ENCODE measurements at places on chromosomes 7 and 10.
A peak's percentile ranks its signal among the peaks of the same experiment; 100 is the strongest.

GRCh38 chr10:58645416-58646146 is 132.9 kb downstream of the BICC1 start:
- peak; percentile 56 for DNase-seq

GRCh38 chr7:1781369-1781768 is 111.3 kb downstream of the ELFN1 start:
- DNase-seq: no peak

DNA sequence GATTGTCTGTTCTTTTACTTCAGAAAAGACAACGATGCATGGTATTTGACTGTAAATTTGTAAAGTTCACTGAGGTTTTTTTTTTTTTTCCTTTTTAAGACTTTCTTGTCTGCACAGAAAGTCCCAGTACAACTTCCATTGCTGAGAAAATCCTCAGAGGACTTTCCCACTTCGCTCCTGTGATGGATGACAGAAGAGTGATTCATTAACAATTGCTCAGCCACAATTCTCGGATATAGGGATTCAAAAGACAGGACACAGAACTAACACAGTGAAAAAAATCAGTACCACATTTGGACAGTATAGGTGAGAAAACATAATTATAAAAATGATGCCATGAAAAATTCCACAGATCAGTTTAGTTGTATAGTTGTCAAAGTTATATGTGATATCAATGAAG is 48.0 kb downstream of the SEC23IP start:
- DNase-seq: peak; percentile 47

DNA sequence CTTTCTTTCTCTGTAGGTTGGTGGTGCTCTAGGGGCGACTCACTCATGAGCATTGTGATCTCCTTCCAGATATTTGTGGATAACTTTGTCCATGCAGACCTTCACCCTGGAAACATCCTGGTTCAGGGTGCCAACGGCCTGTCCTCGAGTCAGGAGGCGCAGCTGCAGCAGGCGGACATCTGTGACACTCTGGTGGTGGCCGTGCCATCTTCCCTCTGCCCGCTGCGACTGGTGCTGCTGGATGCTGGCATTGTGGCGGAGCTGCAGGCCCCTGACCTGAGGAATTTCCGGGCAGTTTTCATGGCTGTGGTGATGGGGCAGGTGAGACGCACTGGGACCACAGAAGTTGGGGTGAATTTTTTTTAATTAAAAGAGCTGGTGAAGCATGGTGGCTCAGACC is 9.6 kb upstream of the NDUFB2 start:
- no peak for DNase-seq

DNA sequence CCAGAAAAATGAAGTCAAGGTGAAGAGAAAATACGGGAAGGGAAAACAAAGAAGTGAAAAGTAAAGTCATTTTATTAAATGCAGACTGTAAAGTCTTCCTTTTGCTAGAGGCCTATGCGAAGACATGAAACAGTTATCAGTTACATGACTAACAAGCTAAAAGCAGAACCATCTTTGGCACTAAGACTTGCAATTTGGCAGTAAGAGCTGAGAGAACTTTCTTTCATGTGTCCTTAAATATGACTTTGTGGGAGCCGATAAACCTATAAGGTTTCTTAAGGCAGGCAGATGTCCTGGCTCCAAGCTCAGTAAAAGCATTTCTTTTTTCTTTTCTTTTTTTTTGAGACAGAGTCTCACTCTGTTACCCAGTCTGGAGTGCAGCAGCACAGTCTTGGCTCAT is 10.4 kb downstream of the ANLN start:
- no peak for DNase-seq

GRCh38 chr7:37960483-37960882 is 40.0 kb downstream of the EPDR1 start:
- no peak for DNase-seq
